ENCODE measurements at places on chromosomes 6 and 20.
A peak's percentile ranks its signal among the peaks of the same experiment; 100 is the strongest.

DNA sequence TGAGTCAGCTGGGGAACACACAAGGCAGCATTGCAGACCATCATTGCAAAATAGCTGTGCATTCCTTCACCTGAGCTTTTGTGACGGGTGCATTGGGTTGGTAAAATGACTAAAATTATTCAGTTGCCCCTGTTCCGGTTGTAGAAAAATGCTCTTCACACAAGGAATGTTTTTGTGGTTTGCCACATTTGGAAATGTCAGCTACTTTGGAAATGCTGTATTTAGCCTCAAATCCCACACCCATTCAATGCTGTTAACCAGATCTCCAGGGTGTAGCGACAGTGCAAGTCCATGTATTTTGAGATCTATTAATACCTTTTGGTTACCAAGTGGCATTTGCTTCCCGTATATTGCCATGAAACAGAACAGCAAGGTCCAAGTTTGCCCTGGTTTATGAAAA is 201.2 kb downstream of the FOXA2 start:
- DNase-seq: no peak

DNA sequence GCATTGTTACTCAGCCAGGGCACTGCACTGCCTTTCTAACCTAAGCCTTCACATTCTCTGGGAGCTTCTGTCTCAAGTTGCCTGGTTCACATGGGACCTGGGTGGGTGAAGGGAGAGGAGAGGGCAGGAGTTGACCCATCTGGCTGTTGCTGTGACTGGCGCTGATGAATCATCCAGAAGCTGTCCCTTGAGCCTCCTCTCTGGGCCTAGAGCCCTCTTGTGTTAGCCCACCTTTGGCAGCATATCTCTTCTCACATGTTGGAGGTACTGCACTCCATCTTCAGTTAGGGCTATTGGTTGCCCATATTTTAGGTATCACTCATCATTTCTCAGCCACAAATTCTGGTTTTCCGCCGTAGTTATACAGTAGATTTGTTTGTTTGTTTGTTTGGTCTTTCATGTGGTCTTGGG is 19.8 kb downstream of the XRN2 start:
- no peak for DNase-seq

DNA sequence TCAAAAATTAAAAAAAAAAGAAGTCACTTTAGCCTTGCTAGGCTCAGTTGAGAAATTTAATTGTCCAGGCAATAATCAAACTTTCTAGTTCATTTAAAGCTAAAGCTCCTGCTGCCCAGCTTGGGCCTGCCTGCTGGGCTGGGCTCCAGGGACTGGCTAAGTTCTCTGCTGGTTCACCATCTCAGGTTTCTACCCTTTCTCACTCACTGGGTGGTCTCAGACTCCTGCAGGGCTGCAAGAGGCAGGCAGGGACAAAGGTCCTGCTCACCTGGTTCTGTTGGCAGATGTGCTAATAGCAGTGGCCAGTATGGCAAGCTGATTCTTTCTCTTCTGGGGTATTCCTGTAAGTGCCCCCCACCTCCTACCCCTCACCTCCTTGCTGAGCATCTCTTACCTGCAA is 21.2 kb upstream of the RTF2 start:
- DNase-seq: no peak

DNA sequence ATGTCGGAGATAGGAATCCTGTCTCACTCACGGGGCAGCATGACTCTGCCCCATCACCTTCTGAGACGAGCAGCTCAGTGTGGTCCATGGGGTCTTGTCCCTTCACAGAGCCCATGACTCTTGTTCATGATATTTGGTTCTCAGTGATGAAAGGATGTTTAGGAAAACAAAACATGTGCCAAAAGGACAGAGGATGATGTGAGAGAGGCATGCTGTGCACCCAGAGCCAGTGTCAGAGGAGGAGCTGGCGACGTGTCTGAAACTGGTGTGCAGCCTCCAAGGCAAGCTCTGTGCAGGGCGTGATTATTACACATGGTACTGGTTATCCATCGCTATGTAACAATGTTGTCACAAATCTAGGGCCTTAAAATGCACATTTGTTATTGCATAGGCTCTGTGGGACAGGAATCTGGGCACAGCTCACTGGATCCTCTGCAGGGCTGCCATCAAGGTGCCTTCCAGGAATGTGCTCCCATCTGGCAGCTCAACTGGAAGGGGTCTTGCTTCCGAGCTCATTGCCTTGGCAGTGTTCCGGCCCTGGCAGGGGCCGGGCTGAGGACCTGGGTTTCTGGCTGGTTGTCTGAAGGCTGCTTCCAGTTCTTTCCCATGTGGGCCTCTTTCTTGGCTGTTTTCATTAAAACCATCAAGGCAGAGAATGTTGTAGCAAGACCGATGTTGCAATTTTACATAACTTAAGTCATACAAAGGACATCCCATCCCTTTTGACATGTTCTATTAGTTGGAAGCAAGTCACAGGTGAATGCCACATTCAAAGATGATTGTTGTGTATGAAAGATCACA is 175.4 kb downstream of the ERMARD start:
- no peak for DNase-seq

DNA sequence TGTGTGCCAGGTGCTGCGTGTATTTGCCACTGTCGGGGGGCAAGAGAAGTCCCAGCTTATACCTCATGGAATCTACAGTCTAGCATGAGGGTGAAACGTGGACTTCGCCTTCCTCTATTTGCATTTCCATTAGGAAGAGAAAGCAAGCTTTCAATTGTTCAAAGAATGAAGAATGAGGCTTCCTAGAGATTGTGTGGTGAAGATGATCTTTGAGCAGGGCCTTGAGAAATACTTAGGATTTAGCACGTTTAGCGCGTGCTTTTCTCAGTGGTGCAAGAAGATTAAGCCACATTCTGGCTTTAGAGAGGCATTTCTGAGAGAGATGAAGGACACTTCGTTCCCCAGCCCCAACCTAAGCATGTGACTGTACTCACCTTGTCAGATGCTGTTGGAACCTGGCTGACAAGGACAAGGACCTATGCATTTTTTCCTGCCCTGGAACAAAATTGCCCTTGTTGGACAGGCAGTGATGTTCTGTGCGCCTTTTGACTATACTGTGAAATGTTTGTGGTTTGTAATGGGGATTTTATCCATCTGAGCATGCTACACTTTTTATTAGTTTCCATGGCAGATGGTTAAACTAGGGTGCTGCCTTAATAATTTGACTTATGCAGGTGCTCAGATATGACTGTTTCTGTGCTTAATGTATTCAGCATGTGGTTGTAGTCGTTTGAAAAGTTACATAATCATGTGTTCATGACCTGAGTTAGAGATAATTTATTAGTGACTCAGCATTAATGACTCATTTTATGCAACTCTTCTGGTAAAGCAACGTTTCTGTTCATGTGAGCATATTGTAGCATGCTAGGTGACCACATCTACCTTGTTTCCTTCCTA is 10.7 kb downstream of the TULP4 start:
- DNase-seq: no peak

- no peak for DNase-seq
These were observed 182.8 kb downstream of the SASH1 start for GRCh38 chr6:148525453-148525852.

DNA sequence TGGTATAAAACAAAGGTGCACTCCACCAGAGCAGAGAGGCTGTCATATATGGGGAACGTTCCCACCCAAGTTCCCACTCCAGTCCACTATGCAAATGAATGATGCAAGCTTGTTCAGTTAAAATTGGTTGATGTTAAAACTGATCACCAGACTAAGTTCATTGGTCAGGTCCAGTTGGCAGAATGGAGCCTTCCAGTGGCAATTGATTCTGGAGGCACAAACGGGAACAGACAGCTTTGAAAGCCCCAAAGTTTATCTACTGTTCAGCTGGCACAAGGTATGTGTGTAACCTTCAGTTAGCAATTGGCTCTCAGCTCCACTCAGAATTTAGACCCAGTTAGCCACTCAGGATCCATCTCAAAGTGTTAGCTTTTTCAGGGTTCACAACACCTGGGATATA is 119.4 kb upstream of the CEP85L start:
- no peak for DNase-seq

GRCh38 chr20:3890398-3890751 is 1.2 kb downstream of the PANK2 start:
- no peak for DNase-seq

GRCh38 chr20:16709017-16709416 is 20.8 kb upstream of the SNRPB2 start:
- DNase-seq: no peak

DNA sequence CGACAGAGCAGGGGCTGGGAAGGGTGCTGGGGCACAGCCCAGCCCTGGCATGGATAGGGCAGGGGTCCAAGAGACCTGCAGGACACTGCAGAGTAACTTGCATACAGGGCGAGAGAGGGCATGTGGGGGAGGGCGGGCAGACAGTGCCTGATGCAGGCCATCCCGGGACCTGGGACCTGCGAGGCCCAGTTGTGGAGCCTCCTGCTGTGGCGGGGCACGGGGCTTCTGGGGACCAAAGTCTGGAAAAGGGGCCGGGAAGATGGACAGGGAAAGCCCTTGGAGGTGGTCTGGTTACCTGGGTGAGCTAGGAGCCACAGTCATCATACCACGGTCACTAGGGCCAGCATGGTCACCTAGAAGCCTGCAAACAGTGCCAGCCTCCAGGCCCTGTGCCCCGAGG is 412 bp upstream of the TUBB1 start:
- DNase-seq: no peak

DNA sequence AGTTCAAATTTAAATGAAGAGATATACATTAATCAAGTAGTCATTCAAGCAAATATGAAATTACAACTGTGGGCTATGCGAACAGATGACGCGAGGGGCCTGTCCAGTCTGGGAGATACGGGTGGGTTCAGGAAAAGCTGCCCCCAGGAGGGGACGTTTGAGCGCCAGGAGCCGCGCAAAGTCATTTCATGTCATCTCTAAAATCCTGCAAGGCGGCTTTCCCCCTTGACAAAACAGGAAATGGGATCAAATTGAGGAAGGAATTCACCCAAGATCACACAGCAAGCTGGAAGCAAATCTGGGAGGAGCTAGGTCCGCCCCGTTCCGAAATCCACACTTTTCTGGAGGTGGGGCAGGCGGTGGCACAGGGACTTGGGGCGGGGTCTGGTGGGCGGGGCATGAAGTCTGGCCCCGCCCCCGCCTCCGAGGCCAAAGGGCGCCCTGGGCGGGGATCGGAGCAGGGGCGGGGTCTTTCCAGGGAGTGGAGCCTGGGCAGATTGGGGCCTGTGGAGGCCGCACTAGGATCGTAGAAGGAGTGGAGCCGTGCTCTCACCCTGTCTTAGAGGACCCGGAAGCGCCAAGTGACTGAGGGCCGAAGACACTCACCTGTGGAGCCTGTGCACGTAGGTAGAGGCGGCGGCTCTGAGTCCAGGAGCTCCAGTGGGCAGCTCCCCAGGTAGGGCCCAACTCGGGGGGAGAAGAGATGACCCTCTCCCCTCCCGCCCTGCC is at the start of gene LPIN3:
Gene LPIN3 (plus strand): TSS at position 495 of the 729 bp plus-strand sequence. CDS start 4,983 bp downstream, outside the sequence.
- peak; percentile 23 for DNase-seq

- DNase-seq: no peak
These were observed 49.3 kb downstream of the GFOD1 start for GRCh38 chr6:13438126-13438525.

- DNase-seq: no peak
These were observed 1.2 kb upstream of the GJA1 start for GRCh38 chr6:121434037-121434770.

DNA sequence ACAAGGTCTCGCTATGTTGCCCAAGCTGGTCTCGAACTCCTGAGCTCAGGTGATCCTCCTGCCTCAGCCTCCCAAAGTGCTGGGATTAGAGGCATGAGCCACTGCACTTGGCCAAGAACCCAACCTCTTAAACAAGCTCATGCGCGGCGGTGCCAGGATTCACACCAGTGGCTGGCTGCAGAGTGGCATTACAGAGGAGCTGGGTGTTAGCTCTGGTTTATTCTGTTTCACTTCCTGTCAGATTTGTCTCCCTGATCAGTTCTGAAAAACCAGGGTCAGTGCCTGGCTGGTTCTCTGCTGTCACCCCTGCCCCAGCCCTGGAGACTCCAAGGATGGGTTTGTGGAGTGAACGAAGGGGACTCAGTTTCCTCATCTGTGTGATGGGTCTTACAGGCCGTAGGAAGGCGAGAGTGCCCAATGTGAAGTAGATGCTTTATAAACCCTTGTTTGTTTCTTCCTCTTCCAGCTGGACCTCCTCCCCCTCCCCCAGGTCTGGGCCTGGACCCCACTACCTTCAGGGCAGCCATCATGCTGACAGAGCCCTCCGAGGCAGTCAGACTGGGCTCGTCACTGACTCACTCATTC is 63.4 kb downstream of the UBE2V1 start:
- no peak for DNase-seq

- peak; percentile 78 for DNase-seq
These were observed 1.1 kb downstream of the NFATC2 start for GRCh38 chr20:51541189-51542032.

- no peak for DNase-seq
These were observed 140.6 kb downstream of the MTHFD1L start for GRCh38 chr6:151005896-151006632.

GRCh38 chr20:22805219-22805618 is 220.8 kb upstream of the FOXA2 start:
- no peak for DNase-seq

DNA sequence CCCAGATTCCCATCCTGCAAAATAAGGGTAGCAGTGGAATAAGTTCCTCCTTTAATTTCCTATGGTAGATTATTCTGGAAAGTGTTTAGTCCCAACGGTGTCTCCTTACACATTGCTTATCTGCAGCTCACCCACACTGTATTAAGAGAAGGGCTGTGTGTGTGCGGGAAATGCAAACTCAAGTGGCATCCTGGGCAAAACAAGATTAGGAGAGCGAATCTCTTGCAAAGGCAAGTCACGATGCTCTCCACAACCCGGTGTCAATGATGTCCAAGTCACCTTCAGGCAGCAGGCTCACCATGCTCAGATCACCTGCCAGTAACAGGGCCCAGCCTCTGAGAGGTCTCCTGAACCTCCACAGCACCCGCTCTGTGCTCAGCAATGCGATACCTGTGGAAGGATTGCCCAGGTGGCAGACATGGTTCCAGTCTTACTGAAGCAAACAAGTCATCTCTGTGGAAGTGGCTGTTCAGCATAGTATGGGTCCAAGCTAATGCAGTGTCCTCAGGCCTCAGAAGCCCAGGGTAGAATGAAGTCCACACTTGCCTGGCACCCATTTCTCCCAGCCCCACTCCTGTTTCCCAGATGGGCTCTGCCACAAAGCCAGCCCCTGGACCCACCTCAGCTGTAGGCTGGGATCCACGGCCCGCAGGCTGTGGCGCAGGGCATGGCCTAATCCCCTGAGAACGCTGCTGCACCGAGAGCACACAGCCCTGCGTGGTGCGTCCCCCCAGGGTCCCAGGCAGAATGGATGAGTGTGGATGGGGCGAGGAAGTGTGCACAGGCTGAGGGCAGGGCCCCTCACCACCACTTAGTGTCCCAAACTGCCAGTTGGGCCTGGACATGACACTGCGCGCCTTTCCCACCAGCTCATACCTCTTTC is 101.2 kb downstream of the PXDC1 start:
- DNase-seq: no peak

- DNase-seq: no peak
These were observed 90.8 kb downstream of the FRK start for GRCh38 chr6:115969930-115970273.

GRCh38 chr6:26003102-26003694 is 40.6 kb downstream of the TRIM38 start:
- DNase-seq: peak; percentile 34

GRCh38 chr6:7042654-7043545 is 64.9 kb upstream of the RREB1 start:
- no peak for DNase-seq
